ENCODE measurements at places on chromosomes 2 and 18.
A peak's percentile ranks its signal among the peaks of the same experiment; 100 is the strongest.

DNA sequence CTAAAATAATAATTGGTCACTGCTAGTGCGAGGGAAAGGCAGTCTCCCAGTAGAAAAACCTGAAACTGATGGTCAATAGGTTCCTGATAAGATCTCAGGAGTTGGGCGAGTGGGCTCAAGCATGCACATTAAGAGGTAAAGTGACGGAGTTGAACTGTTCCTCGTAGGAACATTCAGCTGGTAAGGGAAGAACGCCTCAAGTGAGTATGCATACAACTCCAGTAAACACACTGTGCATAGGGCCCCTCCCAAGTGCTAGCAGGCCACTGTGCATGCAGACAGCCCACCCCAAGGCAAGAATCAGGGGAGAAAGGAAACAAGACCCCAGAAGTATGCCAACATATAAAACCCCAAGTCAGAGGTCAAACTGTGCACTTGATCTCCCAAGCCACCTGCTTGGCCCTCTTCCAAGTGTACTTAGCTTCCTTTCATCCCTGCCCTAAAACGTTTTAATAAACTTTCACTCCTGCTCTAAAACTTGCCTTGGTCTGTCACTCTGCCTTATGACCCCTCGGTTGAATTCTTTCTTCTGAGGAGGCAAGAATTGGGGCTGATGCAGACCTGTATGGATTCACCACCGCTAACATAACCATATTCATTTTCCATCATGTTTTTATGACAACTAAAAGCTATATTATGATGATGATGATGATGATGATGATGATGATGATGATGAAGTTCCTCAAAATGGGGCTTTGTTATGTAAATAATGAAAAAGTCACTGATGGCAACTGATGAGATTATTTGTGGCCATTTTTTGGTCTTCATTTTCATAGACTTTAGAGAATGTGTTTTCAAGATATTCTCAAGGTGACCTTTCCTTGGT lies 118.0 kb upstream of the RAB27B start:
- DNase-seq, result no peak

DNA sequence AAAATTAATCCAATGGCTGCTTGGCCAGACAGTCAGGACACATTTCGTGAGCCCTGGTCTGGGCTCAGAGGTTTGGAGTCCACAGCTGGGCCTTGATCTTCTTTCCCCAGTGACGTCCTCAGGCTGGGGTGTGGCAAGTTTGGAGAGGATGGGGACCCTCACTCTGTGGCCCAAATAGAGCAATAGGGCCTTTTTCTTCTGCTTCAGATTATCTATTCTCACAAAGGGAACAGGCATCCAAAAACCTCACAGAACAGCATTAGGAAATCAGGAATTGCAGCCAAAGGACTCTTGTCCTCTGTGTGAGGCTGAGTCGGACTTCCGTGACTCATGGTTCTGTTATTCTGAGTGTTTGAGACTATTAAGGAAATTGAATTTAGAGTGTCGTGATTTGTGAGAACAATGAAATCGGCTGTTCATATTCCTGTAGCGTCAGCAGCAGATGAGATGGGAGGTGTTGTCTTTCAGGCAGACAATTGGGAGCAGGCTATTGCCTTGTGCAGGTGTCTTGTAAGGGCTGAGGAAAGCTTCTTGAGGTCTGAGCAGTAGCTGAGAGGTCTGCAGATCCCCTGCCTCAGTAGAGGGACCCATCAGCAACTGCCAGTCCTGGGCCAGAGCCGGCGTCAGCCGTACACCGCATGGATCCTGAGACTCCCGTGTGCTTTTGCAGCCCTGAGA lies 113.8 kb downstream of the SH3RF3 start:
- no peak for DNase-seq

- DNase-seq, result no peak
Measured at GRCh38 chr2:240162531-240162930, 22.1 kb upstream of the OTOS start.

- DNase-seq, result peak; percentile 40
Measured at GRCh38 chr2:207692206-207693065, 19.0 kb upstream of the CCNYL1 start.

- no peak for DNase-seq
Measured at GRCh38 chr2:166984797-166985196, 96.5 kb downstream of the XIRP2 start.

DNA sequence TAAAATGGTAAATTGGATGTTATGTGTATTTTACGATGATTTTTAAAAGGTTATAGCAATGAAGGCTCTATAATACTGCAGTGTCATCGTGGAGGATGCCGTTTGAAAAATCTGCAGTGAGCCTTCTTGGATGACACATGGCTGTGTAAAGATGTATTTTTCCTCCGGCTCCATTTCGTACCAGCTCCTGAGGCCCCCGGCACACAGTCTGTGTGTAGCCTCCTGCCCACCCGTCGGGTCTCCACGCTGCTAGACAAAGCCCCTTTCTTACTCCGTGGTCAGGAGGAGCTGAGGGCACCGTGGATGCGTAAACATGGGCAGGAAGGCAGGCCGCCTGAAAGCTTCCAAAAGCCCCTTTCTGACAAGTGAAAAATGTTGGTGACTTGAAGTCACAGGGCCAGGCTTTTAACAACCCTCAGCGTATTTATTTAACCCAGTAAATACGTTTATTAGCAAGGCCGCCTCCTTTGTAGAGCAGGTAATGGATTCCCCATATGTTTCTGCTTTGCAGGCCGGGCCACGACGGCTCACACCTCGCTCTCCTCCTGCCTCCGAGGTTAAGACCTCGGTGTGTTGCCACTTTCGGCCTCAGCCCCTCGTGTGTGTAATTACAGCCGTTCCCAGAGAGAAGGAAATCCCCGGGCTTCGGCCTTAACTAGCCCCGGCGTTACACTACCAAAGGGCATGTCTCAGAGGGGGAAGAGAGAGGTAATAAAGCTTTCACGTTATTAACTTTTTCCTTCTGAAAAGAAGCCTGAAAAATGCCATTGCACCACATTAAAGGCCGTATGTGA lies 72.8 kb downstream of the DDX1 start:
- no peak for DNase-seq

DNA sequence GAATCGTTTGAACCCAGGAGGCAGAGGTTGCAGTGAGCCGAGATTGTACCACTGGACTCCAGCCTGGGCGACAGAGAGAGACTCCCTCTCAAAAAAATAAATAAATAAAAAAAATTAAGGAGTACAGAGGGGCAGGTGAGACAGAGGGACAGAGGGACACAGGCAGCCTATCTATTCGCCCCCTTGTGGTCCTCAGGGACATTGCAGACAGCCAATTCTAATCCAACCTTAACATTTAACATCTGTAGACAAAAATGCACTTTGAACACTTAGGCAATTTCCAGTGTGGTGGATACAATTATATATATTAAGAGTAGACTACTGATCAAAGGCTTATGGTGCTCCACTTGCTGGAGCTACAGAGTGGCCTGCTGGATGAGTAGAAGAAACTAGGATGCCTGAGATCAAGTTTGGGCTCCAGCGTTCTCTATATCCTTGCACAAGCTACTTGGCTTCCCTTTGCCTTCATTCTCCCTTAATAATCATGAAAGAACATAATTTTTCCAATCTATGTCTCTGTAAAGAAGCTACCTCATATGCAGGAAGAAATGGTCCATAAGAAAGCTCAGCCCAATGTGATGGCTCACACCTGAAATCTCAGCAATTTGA lies 8.2 kb upstream of the SMARCAL1 start:
- DNase-seq, result peak; percentile 52

DNA sequence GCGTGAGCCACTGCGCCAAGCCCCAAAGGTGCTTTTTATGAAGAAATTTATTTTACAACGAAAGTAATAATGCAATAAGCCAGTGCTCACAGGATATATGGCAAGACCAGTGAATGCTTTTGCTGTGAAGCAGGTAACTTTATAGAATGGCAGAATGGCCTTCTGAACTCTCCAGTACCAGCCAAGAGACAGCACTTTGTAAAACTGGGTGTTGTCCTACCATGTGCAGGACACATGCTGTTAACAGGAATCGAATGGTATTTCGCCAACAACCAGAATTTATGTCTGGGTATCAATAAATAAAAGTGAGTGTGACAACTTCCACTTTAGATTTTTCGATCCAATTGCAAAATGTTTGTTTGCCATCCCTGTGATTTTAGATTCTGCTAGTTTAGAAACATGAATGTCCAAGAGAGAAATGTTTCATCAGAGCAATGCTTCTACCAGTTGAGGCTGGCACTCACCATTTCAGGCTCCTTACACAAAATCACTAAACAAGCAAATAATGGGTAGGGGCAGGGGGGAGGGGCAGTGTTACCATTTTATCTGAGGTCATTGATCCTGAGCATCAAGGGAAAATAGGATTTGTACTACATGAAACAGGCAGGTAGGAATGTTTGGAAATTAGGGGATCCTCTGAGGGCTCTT lies 95.9 kb downstream of the ATL2 start:
- DNase-seq, result no peak

DNA sequence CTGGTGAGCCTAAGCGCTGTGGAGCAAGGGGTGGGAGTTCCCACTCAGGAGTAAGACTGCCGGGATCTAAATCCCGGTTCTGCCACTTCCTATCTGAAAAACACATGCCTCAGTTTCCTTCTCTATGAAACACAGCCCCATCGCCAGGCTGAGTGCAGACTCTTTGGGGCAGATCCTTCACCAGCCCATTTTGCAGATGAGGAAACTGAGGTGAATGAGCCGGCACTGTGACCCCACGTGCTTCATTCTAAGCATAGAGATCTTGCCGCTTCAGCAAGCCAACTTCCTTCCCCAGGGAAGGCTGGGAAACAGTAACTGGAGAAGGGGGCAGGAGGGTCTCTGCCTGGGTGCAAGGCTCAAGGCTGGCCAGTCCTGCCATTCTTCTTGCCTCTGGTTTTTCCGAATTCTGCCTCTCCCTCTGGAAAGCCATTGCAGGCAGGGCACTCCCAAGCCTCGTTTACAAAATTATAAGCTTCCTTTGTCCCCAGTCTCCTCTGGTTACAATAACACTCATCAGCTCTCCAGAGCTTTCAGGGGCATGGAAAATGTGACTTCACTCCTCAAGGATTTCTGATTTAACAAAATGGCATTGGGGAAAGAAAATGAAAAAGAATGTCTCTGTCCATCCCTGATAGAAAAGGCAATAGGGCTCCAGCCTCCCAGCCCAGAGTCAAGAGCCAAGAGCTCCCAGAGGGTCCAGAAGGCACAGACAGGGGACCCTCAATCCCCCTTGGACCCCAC lies 249.2 kb downstream of the TNS1 start:
- no peak for DNase-seq

DNA sequence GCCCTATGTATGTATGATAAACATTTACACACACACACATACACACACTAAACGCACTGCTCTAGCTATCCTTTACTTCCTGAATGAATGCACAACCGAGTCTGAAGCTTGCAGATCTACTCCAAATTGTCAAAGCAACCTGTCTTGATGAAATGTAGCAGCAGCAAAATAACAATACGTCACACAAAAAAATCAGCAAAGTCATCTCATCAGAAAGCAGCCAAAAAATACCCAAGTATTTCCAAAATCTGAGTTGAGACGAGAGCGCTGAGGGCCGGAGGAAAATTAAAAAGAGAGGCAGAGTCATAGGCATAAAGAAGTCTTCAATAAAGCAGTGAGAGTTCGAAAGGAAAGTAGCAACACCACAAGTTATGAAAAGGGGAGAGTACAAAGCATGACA lies 67.7 kb downstream of the ZNF521 start:
- DNase-seq, result no peak

- no peak for DNase-seq
Measured at GRCh38 chr2:211086049-211086448, 529.6 kb downstream of the CPS1 start.

- DNase-seq, result no peak
Measured at GRCh38 chr2:214138779-214139178, 272.1 kb upstream of the VWC2L start.

DNA sequence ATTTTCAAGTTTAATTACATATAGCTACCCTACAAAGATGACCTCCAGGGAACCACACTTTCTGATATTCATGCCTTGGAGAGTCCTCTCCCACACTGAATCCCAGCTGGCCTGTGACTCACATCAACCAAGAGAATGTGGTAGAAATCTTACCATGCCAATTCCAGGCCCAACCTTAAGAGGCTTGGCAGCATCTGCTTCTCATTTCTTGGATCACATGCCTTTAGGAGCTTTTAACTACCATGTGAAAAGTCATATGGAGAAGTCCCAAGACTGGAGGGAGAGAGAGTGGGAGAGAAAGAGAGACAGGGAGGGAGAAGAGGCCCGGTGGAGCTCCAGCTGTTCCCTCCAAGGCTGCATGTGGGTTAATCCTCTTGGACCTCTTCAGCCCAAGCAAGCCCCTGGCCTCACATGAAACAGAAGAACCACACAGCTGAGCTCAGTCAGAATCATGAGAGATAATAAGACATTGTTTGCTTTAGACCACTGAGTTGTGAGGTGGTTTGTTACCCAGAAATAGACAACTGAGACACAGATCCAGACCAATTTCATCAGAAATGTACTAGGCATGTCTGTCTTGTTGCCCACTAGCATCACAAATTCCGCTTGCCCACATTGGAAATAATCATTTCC lies 190.7 kb downstream of the MTCL1 start:
- DNase-seq, result no peak

DNA sequence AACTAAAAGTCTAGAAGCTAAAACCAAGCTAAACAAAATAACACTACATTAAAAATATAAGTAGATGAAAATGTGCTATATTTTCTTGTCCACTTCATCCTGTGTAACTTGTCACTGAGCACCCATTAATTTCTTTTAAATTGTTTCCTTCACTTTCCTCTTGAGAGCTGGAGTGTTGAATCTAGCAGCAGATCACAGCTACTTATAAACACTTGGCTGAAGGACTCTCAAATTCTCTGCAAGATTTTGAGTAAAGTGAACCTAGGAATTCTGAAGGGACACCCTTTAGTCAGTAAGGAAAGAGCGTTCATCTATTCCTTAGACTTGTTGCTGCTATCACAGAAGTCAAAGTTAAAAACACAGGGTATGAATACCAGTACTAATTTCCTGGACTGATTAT lies 1163.9 kb downstream of the DPP10 start:
- DNase-seq, result no peak

- no peak for DNase-seq
Measured at GRCh38 chr2:20313659-20314058, 37.0 kb downstream of the PUM2 start.

DNA sequence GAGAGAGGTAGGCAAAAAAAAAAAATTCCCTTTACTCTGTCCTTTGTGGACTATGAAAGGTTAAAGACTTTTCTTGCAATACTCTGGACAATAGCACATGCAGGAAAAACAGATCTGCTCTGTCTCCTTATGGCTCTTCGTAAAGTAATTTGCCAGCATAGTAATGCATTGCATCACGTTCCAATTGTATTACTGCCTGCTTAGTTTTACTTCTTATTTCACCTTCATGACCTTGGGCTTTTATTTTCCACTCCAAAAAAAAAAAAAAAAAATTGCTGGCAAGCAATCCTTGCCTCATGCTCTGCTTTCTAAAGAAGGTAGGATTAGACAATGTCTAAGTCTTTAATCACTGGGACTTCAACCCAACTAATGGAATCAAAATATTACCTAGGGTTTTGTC lies 1802.7 kb downstream of the SUCLG1 start:
- DNase-seq, result no peak

GRCh38 chr2:70523996-70524965 lies 29.3 kb downstream of the TGFA start:
- peak; percentile 23 for DNase-seq

Data from KBM-7 (cell line).